ENCODE measurements at places on chromosomes 16 and 17.

GRCh38 chr17:18356624-18357023 lies 6.7 kb downstream of the SHMT1 start:
- DNase-seq = no peak

DNA sequence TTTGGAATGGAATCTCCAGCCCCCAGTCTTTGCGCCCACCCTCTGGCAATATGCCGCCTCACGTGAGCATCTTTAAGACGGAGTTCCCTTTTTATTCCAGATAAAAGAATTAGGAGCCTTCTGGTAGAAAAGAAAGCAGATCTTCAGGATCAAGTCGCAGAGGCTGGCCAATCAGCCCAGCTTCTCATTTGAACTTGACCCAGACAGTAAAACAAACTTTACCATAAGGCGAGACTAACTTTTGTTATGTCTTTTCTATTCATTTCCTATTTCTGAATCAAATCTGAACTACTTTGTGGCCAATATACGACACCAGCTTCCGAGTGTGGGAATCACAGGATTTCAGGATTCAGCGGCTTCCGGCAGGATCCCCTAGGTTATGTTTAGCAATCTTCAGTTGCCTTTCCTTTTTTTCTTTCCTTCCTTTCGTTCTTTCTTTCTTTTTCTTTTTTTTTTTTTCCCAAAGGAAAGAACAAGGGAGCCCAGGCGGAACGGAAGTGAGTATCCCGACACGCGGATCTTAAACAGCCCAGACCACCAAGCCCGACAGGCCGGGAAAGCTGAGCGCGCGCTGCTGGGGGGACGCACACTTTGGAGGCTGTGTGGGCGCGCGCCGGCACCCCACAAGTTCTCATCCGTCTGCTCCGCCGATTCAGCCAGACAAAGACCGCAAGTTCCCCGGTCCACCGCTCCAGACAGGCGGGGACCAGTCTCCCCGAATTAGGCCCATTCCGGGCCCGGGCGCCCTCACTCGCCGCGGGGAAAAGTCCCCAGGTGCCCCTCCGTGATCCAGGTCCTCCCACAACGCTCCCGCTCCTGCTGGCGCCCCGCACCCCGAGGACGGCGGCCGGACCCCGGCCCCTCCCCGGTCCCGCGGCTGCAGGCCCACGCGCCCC lies 633 bp downstream of the TBC1D16 start:
- no peak for DNase-seq

- DNase-seq = no peak
Observed at GRCh38 chr17:76558198-76559095, 18.6 kb downstream of the PRCD start.

GRCh38 chr17:41537614-41537954 lies 9.5 kb upstream of the KRT19 start:
- no peak for DNase-seq

- no peak for DNase-seq
Observed at GRCh38 chr16:81716478-81717225, 62.4 kb upstream of the PLCG2 start.

DNA sequence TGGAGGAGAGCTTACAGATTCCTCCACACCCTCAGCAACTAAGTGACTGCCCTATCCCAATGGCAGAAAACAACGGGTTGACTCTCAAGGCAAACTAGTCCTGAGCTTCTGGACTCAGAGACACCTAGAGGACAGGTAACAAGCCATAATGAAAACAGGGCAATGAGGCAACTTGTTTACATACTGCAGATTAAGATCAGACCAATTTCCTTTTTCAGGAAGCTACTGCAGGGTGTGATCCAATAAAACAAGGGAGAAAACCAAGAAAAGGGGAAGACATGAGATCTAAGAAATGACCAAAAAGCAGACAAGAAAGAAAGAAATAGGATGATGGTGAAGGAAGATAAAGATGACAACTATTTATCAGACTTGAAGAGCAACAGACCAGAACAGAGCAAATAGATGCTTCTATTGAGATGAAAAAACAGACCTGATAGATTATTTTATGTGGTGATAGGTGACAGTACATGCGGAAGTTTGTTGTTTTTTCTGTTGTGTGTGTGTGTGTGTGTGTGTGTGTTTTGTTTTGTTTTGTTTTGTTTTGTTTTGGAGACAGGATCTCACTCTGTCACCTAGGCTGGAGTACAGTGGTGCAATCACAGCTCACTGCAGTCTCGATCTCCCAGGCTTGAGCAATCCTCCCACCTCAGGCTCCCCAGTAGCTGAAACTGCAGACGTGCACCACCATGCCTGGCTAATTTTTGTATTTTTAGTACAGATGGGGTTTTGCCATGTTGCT lies 120.7 kb downstream of the GAS7 start:
- no peak for DNase-seq

- DNase-seq = no peak
Observed at GRCh38 chr17:2602597-2603017, 9.2 kb downstream of the PAFAH1B1 start.

DNA sequence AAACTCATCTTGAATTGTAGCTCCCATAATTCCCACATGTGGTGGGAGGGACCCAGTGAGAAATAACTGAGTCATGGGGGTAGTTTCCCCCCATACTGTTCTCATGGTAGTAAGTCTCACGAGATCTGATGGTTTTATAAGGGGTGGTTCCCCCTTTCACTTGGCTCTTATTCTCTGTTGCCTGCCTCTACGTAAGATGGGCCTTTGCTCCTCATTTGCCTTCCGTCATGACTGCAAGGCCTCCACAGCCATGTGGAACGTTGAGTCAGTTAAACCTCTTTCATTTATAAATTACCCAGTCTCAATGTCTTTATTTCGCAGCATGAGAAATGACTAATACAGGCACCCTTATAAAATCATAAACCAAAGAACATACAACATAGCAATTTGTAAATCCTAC lies 79.0 kb downstream of the XYLT1 start:
- no peak for DNase-seq

- no peak for DNase-seq
Observed at GRCh38 chr16:19522397-19522732, 467 bp upstream of the GDE1 start.

- no peak for DNase-seq
Observed at GRCh38 chr16:17493012-17493411, 22.3 kb upstream of the XYLT1 start.

- DNase-seq = no peak
Observed at GRCh38 chr17:33121272-33121671, 129.6 kb downstream of the SPACA3 start.

- DNase-seq = no peak
Observed at GRCh38 chr16:84836967-84837366, 17.2 kb downstream of the CRISPLD2 start.

DNA sequence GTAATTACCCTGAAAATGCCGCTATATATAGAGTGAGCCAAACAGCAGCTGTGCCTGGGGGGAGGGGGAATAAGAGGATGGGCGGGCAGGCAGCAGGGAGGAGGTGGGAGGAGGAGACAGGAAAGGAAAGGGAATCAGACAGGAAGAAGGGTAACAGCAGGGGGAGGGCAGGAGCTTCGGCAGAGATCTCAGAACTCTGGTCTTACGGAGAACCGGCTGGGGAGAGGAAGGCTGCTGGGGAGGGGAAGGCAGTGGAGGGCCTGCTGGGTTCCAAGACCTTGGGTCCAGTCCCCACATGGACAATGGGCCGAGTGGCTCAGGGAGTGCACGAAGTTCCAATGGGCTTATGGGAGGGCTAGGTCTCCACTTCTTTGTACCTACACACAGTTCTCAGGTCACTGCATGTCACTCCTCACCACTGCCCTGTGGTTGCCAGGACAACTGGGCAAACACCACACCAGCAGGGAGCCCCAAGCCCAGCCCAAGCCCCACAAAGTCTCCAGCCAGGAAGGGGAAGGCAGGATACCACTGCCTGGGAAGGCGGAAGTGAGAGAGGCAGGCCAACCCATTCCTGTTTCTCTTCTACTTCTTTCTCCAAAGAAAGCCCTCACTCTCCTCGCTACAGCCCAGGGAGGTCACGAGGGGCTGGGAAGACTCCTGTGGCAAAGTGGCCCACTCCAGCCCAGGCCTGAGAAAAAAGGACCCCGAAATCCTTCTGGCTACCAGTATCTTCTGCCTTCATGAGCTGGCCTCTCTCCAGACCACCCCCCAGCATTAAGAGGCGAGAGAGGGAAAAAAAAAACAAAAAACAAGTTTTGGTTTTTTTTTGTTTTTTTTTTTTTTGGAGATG lies 25.3 kb downstream of the G6PC3 start:
- no peak for DNase-seq

GRCh38 chr17:41513168-41513547 lies 5.5 kb downstream of the KRT15 start:
- DNase-seq = no peak

DNA sequence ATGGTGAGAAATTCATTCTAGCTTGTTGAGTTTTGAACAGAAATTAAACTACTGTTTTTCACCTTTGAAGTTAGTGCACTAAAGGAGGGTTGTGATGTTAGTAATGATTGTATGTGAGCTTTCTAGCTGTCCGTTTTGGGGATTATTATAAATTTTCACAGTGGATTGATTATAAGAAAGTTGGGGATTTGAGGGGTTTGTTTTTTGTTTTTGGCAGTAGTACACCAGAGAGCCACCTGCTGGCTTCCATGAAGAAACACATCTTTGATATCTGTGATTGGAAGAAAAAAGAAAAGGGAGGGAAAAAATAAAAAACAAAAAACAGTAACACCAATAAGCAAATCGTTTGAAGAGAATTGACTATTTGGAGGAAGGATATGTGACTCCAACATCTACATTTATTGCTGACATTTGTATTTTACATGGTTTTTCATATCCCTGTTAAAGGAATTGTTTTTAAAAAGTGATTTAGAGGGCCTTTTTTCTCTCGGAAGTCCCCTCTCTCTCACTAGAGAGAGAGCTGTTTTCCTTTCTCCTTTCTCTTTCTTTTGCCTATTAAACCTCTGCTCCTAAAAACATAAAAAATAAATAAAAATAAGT lies 1469.5 kb upstream of the GOT2 start:
- no peak for DNase-seq

DNA sequence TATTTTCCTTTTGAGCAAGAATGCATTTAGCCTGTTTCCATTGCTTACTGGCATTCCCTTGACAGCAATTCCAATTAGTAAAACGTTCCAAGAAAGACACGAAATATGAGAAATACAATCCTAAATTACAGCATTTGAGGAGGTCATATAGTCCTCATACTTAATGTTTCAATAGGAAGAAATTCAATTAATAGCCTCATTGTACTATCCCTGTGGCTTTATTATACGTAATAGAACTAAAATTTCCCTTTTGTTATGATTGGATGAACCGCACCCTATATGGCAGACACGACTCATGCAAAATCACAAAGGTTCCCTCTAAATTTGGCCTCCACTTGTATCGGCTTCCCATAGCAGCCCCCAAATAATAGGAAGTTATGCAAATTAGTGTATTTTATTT lies 291.7 kb downstream of the CEP112 start:
- no peak for DNase-seq

DNA sequence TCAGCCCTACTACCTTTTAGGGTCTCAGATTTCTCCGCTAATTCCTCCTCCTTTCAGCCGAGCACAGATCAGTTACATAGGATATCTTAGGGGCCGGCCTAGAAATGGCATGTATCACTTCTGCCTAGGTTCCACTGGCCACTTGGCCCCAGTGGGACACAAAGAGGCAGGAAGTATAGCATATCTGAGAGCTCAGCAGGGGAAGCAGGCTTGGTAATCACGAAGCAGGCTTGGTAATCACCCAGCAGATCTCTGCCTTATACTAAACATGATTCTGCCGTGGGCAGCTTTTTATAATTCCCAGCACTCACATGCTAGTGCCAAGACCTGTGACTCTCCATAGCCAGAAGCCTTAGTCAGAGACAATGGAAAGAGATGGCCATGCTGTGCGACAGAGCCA lies 59.6 kb upstream of the CACNG5 start:
- DNase-seq = no peak

DNA sequence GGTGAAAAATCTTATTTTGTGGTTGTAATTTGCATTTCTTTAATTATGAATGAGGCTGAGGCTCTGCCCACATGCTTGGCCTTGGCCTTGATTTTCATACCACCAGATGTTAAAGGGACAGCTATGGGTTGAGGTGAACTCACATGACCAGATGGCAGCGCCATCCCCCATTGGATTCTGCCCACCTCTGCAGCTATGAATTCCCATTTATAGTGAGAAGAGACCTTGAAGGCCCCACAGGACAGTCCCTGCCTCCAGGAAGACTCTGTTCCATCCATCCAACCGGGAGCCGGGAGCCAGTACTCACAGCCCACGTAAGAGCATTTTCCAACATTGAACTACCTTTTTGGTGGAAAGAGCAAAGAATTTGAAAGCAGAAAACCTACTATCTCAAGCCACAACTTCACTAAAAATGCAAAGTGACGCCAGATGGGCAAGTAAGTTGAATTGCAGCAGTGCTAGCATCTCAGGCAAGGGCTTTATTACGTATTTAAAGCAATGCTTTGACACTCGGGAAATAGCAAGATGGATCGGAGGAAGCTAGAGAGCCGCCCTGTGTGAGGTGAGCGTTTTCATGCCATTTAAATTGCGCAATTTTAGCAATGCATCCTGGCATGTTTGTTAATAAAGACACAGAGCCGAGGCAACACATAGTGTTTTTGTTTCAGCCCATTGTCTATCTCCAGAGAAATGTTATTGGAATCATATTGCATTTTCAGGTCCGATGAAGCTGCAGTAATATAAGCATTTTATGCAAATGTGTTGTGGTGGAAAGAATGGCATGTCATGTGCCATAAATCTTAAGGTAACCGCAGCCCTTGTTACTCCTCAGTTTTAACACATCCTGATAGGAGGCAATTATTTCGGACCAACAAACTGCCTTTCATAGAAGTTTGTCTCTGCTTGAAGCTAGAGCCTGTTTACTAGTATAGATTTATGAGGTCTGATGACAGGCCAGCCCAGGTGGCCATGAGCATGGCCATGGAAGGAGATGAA lies 273.4 kb upstream of the TNRC6C start:
- no peak for DNase-seq

GRCh38 chr16:553601-554296 lies 6.4 kb upstream of the PRR35 start:
- no peak for DNase-seq

GRCh38 chr17:50807009-50807408 lies 28.4 kb upstream of the WFIKKN2 start:
- DNase-seq = no peak

DNA sequence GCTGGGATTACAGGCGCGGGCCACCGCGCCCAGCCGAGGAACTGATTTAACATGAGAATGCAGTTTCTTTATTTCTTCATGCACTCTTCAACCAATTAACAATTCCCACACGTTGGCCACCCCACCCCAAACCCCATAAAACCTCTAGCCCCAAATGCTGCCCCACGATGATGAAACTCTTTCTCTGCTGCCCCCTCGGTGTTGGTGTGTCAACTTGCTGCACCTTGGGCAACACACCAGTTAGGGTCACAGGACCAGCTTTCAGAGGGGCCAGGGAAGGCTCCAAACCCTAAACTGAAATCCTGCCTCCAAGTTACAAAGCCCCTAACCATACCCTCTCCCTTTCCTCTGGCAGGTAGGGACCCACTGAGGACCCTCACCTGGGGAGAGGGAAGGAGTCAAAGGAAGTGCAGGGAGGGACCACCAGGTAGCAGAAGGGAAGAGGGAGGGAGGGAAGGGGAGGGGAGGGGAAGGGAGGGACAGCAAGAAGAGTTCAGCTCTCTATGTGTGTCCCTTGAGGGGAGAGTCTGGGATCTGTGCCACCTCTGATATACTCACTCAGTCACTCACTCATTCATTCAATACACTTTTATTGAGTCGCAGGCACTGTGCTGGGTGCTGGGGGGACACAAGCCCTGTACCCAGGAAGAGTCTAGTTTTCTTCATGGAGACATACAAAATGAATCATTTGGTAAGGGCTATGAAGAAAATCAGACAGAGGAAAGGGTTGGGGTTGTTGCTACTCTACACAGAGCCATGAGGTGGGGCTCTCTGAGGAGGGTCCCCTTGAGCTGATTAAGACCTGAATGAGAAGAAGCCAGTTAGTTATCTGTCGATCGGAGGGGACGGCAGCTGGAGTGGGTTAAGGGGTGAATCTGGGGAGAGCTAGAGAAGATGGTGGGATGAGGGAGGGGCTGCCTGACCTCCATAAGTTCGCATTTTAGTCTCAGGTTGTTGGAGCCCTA lies 3.9 kb downstream of the PLXDC1 start:
- DNase-seq = no peak

All from GOT3 (cell line).